ENCODE measurements at places on chromosomes 3 and 15. TPM values are rescaled to one million over a fixed set of nuclear protein-coding genes. Genes with fewer than 3 reads are reported as not detected.

PDE8A gene
- 38.4 TPM for polyA plus RNA-seq

DNA sequence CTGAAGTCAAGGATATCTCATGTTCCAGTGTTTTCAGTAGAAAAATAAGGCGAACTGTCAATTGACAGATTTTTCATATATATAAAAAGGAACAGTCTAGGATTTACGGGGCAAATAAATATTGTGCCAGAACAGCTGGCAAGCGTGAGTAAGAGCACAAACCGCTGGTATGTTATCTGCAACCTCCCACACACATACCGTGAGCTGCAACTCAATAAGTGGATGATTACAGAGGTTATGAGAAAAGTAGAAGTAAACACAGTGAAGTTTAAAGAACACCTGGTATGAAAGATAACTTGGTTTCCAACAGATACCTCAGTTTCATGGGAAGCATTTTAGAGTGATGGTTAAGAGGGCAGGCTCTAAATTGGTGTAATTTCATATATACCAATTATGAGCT is 733.4 kb downstream of the TUSC7 start:
- DNase-seq: no peak

DNA sequence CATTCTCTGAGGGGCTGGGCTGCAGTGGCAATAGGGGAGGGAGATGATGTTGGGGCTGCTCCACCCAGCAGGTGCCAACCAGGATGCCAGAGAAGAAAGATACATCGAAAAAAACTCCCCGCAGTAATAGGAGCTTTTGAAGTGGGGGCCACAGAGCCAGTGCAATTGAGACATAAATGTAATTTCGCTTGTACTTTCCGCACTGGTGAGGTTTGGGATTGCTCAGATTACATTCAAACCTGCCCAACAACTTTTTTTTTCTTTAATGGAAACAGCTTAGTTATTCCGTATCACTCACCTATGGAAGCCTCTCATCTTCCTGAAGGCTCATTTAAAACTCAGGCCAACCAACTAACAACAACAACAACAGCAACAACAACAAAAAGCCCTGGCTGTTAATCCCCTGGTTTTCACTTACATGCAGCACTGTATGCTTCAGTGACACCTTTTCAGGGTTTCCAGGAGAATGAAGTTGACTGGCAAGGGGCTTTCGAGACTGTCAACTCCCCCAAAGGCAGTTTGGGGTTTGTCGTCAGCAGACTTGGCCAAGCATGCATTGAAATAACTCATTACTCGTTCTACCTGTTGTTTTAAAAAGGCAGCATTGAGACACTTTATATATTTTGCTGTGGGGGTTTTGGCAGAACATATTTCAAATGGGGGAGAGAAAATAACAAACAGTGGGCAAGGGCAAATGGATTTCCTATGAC is 163.8 kb downstream of the EBLN2 start:
- no peak for DNase-seq

- DNase-seq: no peak
Observed at GRCh38 chr3:21645121-21645897, 105.7 kb downstream of the ZNF385D start.

DNA sequence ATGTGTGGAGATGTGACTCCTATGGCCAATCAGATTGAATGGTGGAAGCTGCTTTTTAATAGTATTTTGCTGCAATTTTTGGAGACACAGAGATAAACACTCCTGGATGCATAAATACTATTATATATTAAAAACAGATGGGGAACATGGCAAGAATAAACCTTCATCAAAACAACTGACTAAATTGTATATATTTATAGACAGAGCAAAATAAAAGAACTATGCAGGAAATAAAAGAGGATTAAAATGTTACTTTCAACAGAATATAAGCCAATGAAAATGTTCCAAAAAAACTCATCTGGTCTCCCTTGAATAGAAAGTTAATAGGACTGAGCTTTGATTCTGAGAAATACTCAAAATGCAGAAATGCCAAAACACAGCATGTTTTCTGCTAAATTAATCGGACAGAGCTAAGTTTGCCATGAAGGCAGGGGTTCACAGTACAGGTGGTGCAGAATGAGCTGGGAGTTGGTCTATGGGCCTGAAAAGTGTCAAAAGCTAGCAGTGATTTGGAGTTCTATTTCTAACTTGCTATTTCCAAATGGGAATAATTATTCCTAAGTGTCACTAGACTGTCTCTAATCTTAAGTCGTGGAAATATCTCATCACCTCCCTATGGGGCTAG is 227.2 kb downstream of the CNTN3 start:
- no peak for DNase-seq

PLSCR2 gene
- 1.5 TPM for polyA plus RNA-seq

C3orf22 gene
- polyA plus RNA-seq: not detected

- DNase-seq: no peak
Observed at GRCh38 chr3:184419171-184419570, 39.3 kb downstream of the CHRD start.

NR1I2 gene
- polyA plus RNA-seq: 1.1 TPM

- no peak for DNase-seq
Observed at GRCh38 chr3:126119976-126120375, 36.1 kb upstream of the SLC41A3 start.

MB21D2 gene
- 8.1 TPM for polyA plus RNA-seq

DNA sequence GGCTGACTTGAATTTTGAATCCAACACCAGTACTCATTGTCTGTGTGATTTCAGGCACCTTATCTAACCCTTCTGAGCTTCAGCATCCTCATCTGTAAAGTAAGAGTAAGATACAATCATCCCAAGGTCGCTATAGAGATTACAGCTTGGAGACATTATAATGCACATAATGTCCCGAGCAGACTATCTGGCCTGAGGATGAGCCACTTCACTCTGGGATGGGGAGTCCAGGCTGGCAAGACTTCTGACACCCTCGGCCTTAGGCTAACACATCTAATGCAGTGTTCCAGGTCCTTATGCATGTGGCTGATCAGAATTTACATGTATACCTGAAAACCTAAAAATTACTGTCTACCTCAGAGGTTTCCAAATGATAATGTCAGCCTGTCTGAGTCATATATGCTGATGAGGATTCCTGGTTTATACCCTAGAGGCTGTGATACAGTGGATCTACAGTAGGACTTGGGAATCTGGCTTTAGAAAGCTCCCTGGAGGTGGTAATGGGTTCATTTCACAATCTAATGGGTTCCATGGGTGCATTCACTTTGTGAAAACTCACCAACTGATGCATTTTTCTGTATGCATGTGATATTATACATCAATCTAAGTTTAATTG is 229.0 kb upstream of the SLCO3A1 start:
- no peak for DNase-seq

SAMD7 gene
- not detected for polyA plus RNA-seq

GRCh38 chr3:148964809-148965208 is 26.5 kb upstream of the GYG1 start:
- no peak for DNase-seq

GRCh38 chr15:31084176-31084575 is 17.3 kb downstream of the TRPM1 start:
- DNase-seq: no peak

DNA sequence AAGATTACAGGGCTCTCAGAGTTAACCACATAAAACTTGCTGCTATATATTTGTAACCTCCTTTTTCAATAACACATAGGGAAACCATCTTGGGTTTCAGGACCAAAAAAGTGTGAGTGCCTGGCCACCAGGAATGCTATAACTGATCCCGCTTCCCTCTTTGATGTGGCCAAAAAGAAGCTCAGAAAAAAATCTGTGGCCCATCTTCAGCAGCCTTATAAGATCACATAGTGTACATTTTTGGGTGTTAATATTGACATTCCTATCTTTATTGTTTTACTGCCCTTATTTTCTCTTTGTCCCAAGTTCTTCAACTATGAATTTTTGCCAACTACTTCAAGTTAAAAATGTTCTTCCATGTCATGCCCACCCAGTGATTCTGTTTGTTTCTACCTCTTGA is 102.8 kb downstream of the LIPC start:
- no peak for DNase-seq

AP3B2 gene
- 3.4 TPM for polyA plus RNA-seq

GRCh38 chr15:86267892-86268291 is 188.2 kb downstream of the AGBL1 start:
- no peak for DNase-seq

DNA sequence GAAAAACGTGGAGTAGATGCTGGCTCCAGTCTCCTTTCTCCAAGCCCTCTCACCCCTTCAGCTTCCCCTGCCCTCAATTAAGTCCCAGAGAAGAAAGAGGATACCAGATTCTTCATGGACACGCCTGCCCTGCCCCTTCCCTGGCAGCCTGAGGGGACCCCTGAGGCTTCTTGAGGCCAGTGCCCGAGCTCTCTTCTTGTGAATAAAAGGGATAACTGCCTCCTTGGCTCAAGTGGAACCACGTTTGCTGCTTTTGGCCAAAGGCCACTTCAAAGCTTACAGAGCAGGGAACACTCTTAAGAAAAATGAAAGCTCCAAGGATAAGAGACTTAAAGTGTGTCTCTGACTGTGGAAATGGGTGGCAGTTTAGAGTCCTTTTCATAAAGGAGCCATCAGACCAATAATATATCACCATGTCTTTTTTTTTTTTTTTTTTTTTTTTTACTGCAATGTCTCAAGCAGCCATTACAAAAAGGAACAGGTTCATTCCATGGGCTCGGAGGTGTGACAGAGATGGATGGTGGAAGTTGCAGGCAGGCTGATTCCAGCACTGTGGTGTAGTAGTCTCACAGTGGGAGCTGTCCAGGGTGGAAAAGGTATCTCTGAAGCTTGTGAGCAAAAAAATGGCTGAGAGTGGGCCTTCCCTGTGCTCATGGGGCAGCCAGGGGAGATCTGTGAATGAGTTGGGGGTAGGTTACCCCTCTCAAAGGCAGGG is 108.8 kb downstream of the SEMA5B start:
- DNase-seq: no peak

DNA sequence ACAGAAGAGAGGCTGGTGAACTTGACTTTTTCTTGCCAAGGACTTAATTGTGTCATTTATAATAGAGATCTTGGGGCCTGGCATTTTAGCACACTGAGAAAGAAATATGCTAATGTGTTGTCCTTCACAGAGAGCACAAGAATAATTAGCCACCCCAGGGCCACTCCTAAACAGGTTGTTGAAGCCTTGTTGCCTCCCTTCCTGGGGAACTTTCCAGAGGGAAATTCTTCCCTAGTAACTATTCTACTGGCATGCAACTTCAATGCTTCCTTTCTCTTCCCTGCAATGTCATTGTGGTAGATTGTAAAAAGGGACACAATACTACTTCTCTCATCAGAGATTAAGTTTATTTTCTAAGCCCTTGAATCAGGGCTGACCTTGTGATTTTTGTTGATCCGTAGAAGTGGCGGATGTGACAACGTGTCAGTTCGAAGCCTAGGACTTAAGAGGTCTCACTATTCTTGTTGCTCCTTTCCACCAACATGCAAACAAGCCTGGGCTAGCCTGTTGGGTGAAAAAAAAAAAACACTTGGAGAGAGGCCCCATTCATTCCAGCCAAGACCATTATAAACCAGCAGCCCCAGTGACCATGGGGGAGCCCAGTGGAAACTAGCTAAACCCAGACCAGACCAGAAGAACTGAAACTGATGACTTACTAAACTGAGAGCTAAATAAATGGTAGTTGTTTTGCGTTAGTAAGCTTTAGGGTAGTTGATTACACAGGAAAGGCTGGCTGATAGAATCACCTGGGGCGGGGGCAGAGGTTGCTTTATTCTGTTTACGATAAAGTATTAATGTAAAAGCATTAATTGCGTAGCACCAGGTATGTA is 287.2 kb downstream of the SHQ1 start:
- DNase-seq: no peak

DNA sequence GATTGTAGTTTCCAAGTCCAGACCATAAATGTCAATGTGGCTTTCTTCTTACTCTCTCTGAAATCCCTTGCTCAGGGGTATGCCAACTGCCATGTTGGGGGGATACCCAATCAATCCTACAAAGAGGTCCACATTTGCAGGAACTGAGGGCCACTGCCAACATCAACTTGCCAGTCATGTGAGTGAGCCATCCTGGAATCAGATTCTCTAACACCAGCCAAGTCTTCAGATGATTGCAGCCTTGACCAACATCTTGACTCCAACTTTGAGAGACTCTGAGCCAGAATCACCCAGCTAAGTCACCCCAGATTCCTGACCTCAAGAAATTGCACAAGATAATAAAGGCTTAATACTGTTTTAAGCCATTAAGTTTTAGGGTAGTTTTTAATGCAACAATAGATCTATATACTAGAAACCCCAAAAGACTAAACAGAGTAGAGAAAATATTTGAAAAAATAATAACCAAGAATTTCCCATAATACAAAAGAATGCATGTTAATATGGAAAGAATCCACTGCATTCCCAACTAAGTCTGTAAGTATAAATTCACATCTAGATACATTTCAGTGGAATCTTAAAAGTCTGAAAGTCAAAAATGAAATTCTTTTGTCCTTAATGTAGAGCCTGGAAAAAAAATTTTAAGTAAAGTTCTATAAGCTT is 22.4 kb downstream of the ISG20 start:
- DNase-seq: no peak

- no peak for DNase-seq
Observed at GRCh38 chr3:172314591-172315160, 133.6 kb downstream of the GHSR start.

- DNase-seq: no peak
Observed at GRCh38 chr3:71341721-71342120, 241.8 kb downstream of the FOXP1 start.

- no peak for DNase-seq
Observed at GRCh38 chr15:43948691-43949325, 122.0 kb downstream of the WDR76 start.

TMEM108 gene
- polyA plus RNA-seq: 2.7 TPM

GRCh38 chr3:169340065-169340464 is 323.4 kb downstream of the MECOM start:
- no peak for DNase-seq

MAPKAPK3 gene
- polyA plus RNA-seq: 58.2 TPM

FSIP1 gene
- 1.5 TPM for polyA plus RNA-seq

GRCh38 chr15:56797720-56798275 is 64.5 kb upstream of the ZNF280D start:
- DNase-seq: no peak

LRTM1 gene
- not detected for polyA plus RNA-seq

- DNase-seq: no peak
Observed at GRCh38 chr15:66172324-66172980, 81.1 kb downstream of the MEGF11 start.

SMCO1 gene
- not detected for polyA plus RNA-seq

DNA sequence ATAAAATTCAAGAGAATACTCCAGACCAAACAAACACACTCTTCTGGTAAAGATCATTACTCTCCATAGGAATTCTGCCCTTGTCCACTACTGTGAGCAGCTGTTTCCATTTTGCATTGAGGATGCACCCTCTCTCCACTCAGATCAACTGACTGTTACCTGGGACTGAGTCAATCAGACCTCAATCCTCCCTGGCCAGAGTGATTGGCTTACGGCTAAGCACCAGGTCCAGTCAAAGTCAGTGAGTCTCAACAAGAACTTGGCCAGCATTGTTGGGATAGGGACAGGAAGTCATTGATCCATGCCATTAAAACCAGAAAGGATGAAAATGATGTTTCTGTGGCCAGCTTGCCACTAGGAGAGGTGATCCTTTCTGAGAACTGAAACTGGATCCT is 79.7 kb downstream of the WNT5A start:
- DNase-seq: no peak

DNA sequence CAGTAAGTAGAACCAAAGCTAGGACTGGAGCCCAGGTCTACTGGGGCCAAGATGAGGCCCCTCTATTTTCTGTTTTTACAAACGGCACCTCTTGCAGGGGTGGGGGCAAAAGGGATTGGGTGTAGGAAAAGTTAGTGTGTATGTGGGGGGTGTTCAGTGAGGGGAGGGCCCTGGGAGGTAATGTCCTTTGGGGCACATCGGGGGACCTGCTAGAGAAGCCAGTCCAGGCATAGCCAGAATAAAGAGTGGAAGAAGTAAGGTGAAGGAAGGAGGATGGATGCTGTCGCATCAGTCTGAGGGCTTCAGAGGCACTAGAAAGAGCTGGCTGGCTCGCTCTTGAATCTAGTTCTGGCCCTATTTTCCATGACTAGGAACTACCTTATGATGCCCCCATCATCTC is 2.6 kb downstream of the PLCD1 start:
- DNase-seq: no peak

Data from left renal pelvis (tissue), 4 donors.